ENCODE measurements at places on chromosomes 1 and 21.

GRCh38 chr1:225425201-225425786, 2.5 kb downstream of the LBR start:
- no peak for DNase-seq

DNA sequence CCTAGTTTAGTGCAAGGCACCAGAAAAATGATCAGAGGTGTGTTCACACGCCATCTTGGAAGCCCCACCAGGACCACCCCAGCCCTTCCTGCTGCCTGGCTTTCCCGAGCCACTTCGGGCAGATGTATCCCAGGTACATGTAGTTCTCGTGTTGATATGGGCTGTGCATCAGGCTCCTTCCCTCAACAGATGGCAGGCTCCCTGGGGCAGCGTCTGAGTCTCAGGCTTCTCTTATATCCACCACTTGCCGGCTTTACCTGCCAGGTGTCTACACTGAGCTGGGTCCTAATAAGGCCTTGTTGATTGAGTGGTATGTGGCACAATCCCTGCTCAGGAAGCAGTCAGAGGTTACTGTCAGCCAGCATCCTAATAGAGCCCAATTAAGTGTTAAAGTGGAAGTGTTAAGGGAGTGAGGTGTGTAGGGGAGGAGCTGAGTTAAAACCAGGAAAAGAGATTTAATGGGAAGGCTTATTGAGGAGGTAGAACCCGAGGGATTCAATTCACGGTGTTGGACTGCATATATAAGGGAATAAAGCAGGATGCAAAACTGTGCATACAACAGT, 8.5 kb downstream of the GPA33 start:
- no peak for DNase-seq

DNA sequence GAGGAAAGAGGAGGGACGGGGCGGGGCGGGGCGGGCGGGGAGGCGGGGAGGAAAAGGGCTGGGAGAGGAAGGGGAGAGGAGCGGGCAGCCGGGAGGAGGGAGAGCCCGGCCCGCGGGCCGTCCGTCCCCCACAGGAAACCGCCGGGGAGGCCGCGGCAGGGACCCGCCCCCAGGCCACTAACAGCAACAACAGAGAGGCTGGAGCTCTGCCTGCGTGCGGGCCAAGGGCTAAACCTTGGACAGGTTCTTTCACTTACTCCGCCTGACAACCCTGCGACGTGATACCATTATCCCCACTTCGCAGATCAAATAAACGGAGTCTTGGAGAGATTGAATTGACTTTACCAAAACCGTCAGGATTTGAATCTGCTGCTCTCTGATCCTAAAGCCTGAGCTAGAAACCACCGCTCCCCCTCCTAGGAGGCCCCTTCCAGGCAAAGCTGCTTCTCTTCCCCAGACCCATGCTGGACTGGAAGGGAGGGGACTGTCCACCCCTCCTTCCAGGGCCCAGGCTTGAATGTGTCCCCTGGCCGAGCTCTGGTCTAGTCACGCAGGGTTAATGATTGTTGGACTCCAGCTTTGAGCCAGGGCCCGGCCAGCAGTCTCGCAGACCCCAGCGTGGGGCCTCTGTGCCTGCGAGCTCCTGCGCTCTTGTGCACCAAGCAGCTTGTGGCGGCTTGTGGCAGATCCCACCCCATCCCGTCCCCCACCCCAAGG, at the start of gene EVA1B:
EVA1B (minus strand) TSS at position 10 of the 717 bp plus-strand sequence. CDS start 608 bp downstream, outside the sequence.
- peak; percentile 42 for DNase-seq

- no peak for DNase-seq
These were observed 322.5 kb upstream of the ADGRL2 start for GRCh38 chr1:81478219-81478618.

- DNase-seq, result no peak
These were observed 174.0 kb upstream of the ATP1B1 start for GRCh38 chr1:168932539-168932938.

DNA sequence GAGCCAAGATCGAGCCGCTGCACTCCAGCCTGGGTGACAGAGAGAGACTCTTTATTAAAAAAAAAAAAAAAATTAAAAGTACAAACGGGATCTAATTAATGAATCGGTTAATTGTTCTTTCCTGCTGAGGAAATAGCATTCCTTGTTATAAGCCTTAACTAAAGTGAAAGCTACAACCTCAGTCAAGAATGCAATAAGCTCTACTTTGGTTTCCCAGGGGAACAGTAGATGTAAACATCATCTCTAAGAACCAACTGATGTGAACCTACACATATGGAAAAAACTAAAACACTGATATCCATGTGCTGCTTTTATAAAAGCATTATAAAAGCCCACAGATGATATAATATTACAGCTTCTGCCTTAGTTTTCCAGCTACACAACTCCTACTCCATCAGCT, 41.9 kb downstream of the LPGAT1 start:
- no peak for DNase-seq

GRCh38 chr21:36065497-36066036, 4.3 kb upstream of the CBR1 start:
- no peak for DNase-seq

GRCh38 chr1:156346636-156347035, 8.3 kb downstream of the TSACC start:
- DNase-seq, result no peak

DNA sequence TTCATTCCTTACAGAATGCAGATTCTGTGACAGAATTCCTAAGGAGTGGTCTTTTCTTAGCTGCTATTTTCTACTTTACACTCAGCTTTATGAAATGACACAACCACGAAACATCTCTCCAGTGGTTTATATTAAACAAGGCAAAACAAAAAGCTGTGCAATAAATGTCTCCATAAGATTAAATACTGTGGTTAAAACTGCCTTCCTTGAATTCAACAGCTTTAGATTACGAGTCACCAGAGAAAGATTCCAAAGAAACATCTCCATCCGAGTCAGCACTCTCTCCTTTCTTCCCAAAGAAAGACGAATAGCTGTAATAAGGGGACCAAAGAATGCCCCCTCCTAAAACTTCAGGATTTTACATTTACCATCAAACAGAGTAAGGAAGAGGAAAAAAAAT, 4.6 kb upstream of the C1orf87 start:
- DNase-seq, result no peak

GRCh38 chr1:226672339-226672762, 66.7 kb downstream of the ITPKB start:
- DNase-seq, result no peak
